ENCODE measurements at places on chromosomes 7 and 10.

GRCh38 chr10:132100091-132100481 is 34.3 kb downstream of the JAKMIP3 start:
- DNase-seq = no peak

GRCh38 chr10:62437696-62438095 is 63.5 kb downstream of the ZNF365 start:
- peak; percentile 0 for DNase-seq

DNA sequence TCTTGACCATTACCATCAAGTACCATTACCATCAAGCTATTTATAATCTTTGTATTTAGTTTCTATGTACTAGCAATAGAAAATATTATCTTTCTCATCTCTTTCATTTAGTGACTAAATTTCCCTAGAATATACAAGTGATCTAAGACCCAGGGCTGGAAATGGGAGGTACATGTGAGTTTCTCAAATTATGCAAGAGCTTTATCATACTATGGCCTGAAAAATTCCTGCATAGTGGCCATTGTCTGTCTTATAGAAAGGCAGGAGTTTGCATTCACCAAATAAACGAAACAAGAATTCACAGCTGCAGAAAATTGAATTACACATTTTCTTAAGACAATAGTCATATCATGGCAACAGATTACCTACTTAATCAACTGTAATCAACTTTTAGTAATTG is 50.7 kb upstream of the HDAC9 start:
- no peak for DNase-seq

DNA sequence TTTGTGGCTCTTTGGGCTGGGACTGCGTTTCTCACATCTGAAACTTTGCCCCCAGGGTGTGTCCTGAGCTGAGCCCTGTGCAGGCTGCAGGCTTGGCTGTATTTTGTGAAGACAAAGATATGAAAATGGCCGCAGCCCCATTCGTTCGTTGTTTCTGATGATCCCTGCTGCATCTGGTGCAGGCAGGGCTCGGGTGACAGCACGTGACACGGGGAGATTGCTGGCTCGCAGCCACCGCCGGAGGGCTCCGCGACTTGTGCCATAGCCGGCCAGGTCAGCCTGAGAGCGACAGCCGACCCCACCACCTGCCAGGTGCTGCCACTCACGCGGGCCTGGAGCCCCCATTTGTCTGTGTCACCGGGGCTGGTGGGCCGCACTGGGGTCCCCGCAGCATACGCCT is 81.3 kb downstream of the ZRANB1 start:
- peak; percentile 64 for DNase-seq

- DNase-seq = no peak
Measured at GRCh38 chr10:61992671-61993668, 91.5 kb downstream of the ARID5B start.

DNA sequence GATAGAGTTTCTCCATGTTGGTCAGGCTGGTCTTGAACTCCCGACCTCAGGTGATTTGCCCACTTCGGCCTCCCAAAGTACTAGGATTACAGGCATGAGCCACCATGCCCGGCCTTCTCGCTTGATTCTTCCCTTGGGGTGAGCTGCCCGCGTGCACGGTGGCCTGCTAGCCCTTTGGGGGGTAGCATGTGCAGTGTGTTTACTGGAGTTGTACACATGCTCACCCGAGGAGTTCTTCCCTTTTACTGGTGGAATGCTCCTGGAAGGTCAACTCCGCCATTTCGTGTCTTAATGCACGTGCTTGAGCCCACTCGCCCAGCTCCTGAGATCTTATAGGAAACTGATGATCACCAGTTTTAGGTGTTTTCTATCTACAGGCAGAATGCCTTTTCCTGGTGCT is 17.0 kb upstream of the ADAMTS14 start:
- no peak for DNase-seq

- DNase-seq = no peak
Measured at GRCh38 chr7:113373863-113374262, 255.5 kb upstream of the SMIM30 start.

DNA sequence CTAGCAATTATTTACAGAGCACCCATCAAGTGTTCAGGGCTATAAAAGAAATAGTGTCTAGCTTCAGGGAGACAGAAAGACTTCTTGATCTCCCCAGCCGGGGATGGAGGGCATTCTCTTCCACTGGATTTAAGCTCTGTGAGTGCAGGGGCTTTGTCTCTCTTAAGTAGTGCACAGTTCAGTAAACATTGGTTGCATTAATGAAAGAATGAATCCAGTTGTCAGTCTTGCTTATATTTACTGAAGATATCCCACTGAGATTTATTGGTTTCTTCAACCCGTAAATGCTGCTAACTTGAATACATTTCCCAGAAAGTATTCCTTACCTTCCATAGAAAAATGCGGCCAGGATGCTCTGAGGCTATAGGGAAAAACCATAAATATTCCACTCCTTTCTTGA is 41.9 kb downstream of the AUTS2 start:
- peak; percentile 27 for DNase-seq

DNA sequence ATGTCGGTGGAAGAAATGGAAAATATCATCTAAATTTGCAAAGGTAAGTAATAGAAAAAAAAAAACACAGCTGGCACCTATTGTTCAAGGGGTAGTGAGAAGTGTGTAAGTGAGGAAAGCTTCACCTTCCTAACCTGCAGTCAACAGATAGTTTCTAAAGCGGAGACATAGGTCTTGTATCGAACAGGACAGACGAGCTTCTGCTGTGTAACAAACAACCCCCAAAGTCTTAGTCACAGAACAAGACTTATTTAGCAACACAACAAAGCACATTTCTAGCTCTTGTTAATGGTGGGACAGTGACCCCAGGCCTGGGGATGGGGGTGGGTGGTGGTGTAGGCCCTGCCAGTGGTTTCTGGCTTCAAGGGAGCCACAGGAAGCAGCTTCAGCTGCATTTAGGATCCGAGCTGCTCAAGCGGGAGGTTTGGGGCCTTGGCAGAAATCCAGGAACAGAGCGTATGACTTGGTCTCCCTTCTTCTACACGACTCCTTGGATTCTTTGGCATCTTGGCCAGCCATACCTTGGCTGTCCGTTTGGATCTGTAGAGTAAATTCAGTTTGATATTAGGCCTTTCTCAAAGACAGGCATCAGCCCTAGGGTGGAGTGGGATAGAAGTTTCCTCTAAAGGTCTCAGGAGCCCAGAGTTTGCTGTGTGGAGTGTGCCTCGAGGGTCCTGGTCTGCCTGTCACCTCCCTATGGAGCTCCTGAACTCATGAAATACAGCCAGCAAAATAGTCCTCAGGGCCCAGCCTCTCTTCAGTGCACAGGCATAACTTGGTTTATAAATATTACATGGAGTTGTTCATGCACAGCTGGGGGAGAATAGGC is 56.9 kb upstream of the SHH start:
- DNase-seq = no peak

- no peak for DNase-seq
Measured at GRCh38 chr7:43649755-43650274, 66.9 kb downstream of the STK17A start.

DNA sequence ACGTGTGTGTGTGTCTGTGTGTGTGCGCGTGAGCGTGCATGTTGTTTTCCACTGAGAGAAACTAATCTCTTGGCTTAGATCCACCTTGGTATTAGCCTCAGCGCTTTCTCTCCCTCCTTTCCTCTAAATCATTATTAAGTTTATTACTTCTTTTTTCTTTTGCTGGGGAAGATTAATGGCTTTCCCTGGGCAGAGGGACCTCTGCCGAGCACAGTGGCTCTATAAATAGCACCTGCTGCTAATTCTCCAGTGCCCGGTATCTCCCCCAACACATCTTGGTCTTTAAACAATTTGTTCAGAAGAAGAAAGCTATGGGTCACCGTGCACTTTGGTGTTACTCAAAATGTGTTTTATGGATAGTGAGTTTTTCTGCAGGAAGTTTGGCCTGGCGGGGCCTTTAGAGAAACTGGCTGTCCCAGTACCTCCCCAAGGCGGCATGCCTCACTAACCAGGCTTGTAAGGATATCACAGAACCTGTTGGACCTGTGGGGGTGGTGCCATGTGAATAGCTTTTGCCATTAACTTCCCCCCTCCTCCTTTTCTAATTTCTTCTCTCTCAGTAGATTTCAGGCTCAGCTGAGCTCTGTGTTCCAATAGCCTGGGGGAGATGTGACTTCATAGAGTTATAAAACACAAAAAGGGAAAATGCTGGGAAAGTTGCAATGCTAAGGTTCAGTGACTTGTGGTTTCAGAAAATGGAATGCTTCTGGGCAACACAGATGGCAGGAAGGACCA is 70.1 kb upstream of the RAB11FIP2 start:
- peak; percentile 3 for DNase-seq

DNA sequence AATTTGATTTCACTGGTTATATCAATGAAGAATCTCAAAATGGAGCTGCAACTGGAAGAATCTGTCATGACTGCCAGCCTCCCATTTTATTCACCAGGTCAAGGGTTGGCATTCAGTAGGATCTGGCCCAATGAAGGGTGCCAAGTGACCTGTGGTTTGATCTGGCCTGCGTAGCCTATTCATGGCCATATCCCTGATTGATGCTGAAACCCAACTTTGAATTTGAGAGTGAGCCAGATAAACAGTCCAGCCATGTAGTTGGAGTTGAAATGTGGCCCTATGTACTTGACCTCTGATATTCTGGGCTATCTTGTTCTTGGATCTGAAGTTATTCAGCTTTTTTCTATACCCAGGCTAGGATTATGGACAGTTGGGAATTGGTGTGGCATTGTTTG is 1.5 kb downstream of the MKLN1 start:
- DNase-seq = no peak

DNA sequence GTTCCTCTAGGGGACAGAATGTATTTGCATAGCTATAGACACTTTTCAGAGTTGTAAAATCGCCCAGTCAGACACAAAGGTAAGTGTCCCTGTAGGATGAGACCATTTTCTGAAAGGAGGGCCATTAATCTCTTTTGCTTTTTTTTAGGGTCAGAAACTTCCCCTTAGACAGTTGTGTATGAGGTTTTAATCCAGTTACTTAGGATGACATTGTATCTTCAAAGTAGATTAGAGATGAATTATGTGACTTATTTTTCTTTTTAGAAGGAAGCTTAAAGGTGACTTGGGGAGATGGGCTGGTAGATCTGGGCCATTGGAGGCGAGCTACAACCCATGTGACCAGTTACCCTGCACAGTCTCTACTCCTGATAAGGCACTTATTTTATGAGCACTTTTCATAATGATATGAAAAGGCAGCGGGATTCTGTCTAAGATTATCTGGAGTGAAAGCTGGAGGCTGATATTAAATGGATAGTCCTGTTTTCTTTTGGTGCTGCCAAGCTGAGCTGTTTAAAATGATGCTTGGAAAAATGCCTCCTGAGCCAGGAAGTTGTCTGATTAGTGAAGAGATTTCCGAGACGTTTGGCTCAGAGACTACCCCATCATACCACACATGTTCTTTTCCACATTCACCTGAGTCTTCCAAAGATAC is 264.3 kb downstream of the AUTS2 start:
- DNase-seq = no peak

GRCh38 chr10:71766717-71767419 is 6.5 kb downstream of the VSIR start:
- DNase-seq = no peak

DNA sequence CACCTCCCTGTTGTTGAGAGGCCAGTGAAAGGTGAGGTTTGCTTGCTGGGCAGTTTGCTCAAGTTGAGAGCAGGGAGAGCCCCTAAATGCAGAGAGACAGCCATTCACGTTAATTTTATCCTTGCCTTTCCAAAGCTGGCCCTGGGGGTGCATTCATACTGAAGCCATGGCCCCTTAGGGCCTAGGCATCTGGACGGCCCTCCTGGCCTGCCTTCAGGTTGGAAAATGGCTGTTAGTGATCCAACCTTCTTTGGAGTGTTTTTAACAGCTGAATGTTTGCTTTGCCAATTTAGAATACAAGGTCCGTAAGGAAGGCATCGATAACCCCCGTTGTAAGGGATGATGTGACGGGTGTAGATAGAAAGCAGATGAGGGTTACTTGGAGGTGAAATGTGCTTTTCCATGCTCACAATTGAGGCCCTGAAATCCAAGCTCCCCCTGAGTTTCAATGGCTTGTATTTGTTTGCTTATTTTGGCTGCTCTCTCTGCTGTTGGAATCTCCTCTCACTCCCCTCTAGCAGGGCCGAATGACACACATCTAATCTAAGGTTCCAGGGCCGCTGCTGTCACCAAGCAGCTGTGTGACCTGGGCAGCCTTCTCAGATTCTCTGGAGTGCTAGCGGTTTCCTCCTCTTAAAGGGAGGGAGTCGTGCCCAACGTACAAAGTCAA is 171.6 kb upstream of the MKI67 start:
- no peak for DNase-seq

DNA sequence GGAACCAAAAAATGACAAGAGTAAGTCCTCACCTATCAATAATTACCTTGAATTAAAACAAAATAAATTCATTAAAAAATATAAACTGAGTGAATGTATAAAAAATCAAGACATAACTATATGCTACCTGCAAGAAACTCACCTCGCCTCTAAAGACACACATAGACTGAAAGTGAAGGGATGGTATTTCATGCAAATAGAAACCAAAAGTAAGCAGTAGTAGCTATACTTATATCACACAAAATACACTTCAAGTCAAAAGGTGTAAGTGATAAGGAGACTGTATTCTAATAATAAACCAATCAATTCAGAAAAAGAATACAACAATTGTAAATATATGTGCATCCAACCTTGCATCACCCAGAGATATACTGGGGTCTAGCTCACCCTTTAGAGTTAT is 332.6 kb downstream of the SH2D4B start:
- DNase-seq = no peak

- no peak for DNase-seq
Measured at GRCh38 chr10:132959559-132959961, 17.2 kb upstream of the CFAP46 start.

GRCh38 chr10:86648704-86649427 is 5.5 kb upstream of the OPN4 start:
- DNase-seq = peak; percentile 37

DNA sequence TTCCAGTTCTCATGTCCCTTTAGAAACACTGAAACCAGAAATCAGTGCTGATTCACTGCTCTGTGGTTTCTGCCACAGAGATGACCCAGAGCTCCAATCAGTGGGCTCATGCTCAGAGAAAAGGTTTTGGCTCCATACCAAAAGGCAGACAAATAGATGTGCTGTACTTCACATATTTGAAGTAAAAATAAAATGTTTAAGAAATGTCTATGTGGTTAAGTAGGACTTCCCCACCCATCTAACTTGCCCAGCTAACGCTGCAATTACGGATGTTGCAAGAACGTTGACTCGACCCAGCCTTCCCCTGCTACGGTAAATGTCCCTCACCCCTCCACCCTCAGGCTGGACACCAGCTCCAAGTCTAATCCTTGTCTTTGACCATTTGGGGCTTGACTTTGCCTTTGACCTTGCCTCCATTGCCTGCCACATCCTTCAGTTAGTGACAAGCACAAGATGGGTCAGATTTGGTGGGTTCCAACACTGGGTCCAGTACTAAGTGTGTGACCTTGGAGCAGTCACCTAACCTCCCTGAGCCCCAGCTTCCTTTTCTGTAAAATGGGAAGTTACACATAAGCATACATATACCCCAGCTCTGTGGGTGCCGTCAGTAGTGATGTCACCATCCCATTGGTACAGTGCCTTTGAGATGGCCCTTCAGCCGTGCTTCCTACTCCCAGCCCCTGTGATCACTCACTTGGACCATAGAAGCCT is 95.8 kb downstream of the CHST15 start:
- no peak for DNase-seq

GRCh38 chr10:6115411-6115810 is 26.6 kb downstream of the RBM17 start:
- no peak for DNase-seq

GRCh38 chr10:122774231-122774630 is 71.4 kb downstream of the CUZD1 start:
- DNase-seq = no peak

GRCh38 chr7:22823142-22823497 is 471 bp upstream of the TOMM7 start:
- no peak for DNase-seq

- no peak for DNase-seq
Measured at GRCh38 chr10:4651404-4652037, 174.5 kb upstream of the AKR1E2 start.
